ENCODE measurements at places on chromosomes 1 and 21.

- no peak for DNase-seq
These were observed 17.8 kb downstream of the WNT9A start for GRCh38 chr1:227929751-227930472.

DNA sequence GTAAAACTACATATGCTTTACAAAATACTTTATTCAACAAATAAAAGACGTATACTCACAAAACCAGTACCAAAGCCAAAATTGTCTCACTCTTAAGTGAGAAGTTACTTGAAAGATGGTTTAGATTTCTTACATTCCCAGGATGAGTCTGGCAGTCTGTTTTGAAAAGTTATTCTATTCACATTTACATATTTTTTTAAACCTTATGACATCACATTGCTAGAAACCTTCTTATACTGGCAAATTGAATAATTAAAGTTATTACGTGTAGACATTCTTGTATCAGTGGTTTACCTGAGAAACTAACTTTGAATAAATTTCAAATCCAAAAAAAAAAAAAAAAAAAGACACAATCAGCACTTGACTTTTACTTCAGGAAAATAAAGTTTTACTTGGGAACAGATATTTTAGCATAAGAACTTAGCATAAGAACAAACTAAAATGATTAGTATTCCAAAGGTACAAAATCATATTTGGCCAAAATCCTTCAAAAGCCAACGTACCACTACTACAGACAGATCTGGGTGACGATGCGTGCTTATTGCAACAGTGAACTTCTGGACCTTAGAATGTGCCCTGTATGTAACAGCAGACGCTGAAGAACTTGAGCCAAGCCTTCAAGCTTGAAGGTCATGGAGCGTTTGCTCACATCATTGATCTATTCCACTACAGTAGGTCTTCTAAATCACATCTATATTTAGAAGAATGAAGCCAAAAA lies 2.5 kb downstream of the CDC42BPA start:
- DNase-seq: no peak

DNA sequence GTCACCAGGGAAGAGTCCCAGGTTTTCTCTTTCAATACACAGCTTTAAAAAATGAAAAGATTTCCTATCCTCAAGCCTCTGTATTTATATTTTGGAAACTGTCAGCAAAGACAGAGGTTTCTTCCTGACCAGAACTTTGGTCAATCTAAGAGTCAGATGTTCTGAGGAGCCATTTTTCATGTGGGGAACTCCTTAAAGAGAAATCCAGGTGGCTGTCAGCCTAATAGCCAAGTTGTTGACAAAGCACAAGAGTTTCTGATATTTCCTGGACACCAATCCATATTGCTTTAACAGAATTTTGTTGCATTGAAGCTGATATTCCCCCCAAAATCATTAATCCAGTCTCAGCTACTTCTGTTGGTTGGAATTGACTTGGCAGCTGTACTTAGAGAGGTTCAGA lies 318.6 kb upstream of the NFIA start:
- DNase-seq: no peak

GRCh38 chr1:172777767-172778166 lies 118.9 kb downstream of the FASLG start:
- DNase-seq: no peak

GRCh38 chr1:206059355-206059915 lies 6.5 kb downstream of the RHEX start:
- no peak for DNase-seq

GRCh38 chr1:31573261-31573660 lies 3.1 kb upstream of the TINAGL1 start:
- no peak for DNase-seq

- no peak for DNase-seq
These were observed 1010.3 kb downstream of the KCNT2 start for GRCh38 chr1:195597891-195598290.

- DNase-seq: no peak
These were observed 12.5 kb downstream of the NPHP4 start for GRCh38 chr1:5979536-5980313.

GRCh38 chr21:25557180-25557579 lies 50.1 kb downstream of the MRPL39 start:
- no peak for DNase-seq

DNA sequence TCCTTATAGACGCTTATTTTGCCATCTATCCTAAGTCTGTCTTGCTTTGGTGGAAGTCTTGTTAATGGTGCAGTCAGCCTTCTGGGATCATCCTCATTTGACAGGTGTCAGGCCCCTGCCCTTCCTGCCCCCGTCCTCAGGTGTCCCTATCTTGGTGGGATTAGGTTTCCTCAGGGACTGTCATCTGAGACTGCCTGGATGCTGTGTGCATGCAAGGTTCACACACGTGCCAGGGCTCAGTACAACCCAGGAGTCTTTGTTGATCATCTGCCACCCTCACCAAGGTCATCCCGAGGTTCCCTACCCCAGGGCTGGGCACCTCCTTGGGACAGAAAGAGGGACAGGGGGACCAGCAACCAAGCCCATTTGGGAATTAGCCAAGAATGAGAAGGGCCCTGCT lies 18.0 kb downstream of the PADI2 start:
- no peak for DNase-seq

All from activated CD4-positive, CD25-positive, alpha-beta regulatory T cell treated with anti-CD3 and anti-CD28 coated beads, Interleukin-2, amount 50 U/mL, for 72 hours (primary cell).